Prostate gland (tissue), 2 donors: ENCODE measurements at places on chromosomes 16 and 17.

GRCh38 chr17:82098939-82099763 is 1.1 kb upstream of the FASN start:
- H3K36me3 ChIP-seq, result peaks cover 9% of the 10 kb centered on the region
- H3K4me3 ChIP-seq, result peak overlapping the region; percentile 91
- H3K27ac ChIP-seq, result peak overlapping the region; percentile 99
- no peak for DNase-seq
- H3K4me1 ChIP-seq, result peaks cover 43% of the 10 kb centered on the region

DNA sequence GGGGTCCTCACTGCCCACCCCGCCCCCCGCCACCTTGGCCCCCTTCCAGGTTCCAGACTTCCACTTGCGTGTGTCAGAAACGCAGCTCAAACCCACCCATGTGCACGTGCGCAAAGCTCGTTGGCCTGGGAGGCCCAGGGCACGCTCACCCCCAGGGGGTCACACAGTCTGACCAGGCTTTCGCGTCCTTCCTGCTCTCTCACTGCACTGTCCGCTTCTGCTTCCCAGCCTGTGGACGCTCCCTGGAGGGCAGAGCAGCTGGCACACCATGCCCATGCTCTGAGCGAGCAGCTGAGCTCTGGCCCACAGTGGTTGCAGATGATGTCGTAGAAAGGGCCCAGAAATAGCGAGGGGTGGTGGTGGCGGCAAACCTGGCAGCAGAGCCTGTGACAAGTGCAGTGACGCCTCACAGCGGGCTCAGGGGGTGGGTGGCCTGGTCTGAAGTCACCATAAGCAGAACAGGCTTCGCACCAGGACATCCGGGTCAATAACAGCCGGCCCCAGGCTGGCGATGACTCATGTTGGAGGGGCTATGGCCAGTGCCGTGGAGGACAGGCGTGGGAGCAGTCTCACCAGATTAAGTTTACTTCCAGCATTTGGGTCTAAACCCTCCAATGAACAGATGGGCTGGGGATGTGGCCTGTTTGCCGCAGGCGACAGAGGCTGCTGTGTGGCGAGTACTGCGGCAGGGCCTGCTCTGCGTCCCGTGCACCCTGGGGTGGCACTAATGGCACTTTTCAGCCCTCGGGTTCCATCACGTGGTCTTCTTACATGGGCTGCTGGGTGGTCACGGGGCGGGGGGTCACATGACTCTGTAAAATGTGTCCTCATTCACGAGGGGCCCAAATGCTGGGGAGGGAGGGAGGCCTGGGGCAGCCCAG is 49.0 kb downstream of the NT5M start:
- no peak overlapping the region for H3K4me3 ChIP-seq
- no peak for DNase-seq
- H3K27me3 ChIP-seq, result no peaks in the 10 kb centered on the region
- no peaks in the 10 kb centered on the region for H3K4me1 ChIP-seq
- H3K27ac ChIP-seq, result no peak overlapping the region

- H3K4me3 ChIP-seq, result no peak overlapping the region
- peaks cover 3% of the 10 kb centered on the region for H3K4me1 ChIP-seq
- no peaks in the 10 kb centered on the region for H3K27me3 ChIP-seq
- DNase-seq, result no peak
These were observed 4.6 kb downstream of the RPH3AL start for GRCh38 chr17:348012-348411.

DNA sequence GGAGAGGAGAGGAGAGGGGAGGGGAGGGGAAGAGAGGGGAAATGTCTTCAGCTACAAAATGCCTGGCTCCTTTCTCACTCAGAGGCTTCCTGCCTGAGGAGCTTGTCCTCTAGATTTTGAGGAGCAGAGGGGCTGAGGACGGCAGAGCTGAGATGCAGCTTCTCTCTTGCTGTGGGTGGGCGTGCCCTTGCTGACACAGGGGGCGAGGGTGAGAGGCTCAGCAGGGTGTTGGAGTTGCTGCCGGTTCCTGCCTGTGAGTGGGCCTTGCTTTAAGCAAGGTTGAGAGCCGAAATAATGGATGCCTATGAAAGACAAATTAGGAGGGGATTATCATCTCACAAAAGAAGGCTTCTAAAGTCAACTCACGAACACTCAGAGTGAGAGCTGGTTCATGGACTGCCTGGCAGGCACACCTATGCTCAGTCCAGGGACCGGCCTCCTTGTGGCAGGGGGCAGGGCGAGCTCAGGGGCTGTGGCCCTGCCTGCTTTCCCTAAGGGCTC is 215.6 kb downstream of the MSI2 start:
- no peak overlapping the region for H3K4me3 ChIP-seq
- no peaks in the 10 kb centered on the region for H3K36me3 ChIP-seq
- H3K4me1 ChIP-seq, result no peaks in the 10 kb centered on the region
- no peak overlapping the region for H3K27ac ChIP-seq

DNA sequence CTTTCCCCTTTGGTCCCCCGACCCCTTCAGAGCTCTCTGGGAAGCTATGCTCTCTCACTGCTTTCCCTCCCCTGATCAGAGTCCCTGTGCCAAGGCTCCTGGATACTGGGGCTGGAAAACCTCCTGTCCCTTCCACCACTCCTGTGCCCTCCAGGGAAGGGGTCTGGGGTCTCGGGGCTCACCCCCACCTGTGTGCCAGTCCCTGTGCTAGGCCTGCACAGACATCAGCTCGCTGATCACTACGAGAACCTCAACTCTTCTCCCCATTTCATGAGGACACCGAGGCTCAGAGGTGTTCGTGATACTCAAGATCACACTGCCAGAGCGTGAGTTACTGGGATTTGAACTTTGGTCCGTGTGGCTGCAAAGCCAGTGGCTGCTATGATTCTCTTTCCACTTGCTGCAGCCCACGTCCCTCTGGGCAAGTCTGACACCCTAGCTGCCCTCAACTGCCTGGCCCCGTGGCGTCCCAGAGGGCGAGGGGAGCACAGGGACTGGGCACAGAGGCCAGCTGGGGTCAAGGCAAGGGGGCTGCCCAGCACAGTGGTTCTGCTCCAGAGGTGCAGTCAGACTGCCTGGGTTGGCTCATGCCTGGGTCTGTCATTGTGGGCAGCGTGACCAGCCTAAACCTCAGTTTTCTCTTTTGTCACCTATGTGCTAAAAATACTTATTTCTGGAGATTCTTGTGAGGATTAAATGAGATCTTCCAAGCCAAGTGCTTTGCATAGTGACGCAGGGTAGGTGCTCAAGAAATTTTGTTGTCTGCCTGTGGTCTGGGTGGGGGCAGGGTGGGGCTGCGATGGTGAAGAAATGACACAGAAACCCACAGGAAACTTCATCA is 43.8 kb upstream of the TOB1 start:
- H3K27me3 ChIP-seq, result no peaks in the 10 kb centered on the region
- DNase-seq, result no peak
- no peak overlapping the region for H3K4me3 ChIP-seq
- H3K36me3 ChIP-seq, result no peaks in the 10 kb centered on the region
- peak overlapping the region; percentile 89 for H3K27ac ChIP-seq
- H3K4me1 ChIP-seq, result peaks cover 20% of the 10 kb centered on the region

DNA sequence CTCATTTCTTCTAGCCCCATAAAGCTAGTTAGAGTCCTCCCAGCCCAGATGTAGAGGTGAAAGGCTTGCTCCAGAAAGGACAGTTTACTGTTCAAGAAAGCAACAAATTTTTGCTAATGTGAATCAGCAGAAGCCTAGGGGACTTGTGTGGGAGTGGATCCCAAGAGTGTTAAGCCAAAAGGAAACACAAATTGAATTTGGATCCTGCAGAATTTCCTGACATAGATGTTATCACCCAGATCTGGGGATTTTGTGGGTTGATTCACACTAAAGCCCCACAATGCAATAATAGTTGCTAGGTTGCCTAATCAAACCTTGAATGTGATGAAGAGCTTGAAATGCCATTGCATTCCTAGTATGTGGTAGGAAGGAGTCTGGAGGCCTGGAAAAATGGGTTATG is 135.2 kb upstream of the HS3ST3A1 start:
- no peaks in the 10 kb centered on the region for H3K27me3 ChIP-seq
- H3K36me3 ChIP-seq, result no peaks in the 10 kb centered on the region

GRCh38 chr16:62276637-62277036 is 240.4 kb upstream of the CDH8 start:
- H3K27ac ChIP-seq, result no peak overlapping the region
- H3K27me3 ChIP-seq, result no peaks in the 10 kb centered on the region
- H3K4me3 ChIP-seq, result no peak overlapping the region
- H3K4me1 ChIP-seq, result no peaks in the 10 kb centered on the region
- no peak for DNase-seq
- H3K36me3 ChIP-seq, result no peaks in the 10 kb centered on the region

GRCh38 chr16:64469906-64470702 is 651.8 kb downstream of the CDH11 start:
- H3K27ac ChIP-seq, result no peak overlapping the region
- H3K4me3 ChIP-seq, result no peak overlapping the region
- no peak for DNase-seq
- H3K27me3 ChIP-seq, result no peaks in the 10 kb centered on the region

DNA sequence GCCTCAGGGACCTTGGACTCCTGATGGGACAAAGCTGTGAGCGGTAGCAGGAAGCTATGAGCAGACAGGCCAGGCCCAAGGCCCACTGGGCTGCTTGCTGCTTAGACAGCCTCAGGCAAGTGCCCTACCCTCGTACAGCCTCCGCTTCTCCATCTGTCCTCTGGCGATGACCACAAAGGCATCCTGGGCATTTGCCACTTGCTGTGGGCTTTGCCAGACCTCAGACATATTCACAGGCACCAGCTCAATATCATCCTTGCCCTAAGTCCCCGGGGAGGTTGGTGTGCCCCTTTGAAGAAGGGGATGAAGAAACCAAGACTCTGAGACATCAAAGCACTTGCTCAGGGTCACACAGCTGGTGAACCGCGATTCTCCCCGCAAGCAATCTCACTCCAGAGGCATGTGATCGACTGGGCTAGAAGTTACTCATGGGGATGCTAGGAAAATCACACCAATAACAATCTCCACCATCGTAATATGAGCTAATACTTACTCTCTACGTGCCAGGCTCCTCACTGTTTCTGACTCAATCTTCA is 21.7 kb downstream of the PPL start:
- DNase-seq, result no peak
- H3K27me3 ChIP-seq, result no peaks in the 10 kb centered on the region
- no peak overlapping the region for H3K27ac ChIP-seq
- no peaks in the 10 kb centered on the region for H3K36me3 ChIP-seq
- no peak overlapping the region for H3K4me3 ChIP-seq
- H3K4me1 ChIP-seq, result no peaks in the 10 kb centered on the region

- no peak overlapping the region for H3K4me3 ChIP-seq
- H3K27ac ChIP-seq, result no peak overlapping the region
- no peaks in the 10 kb centered on the region for H3K4me1 ChIP-seq
- no peak for DNase-seq
- H3K36me3 ChIP-seq, result no peaks in the 10 kb centered on the region
- no peaks in the 10 kb centered on the region for H3K27me3 ChIP-seq
These were observed 63.0 kb upstream of the CBX4 start for GRCh38 chr17:79902146-79902791.

- H3K36me3 ChIP-seq, result peaks cover 9% of the 10 kb centered on the region
- H3K27me3 ChIP-seq, result no peaks in the 10 kb centered on the region
- H3K4me3 ChIP-seq, result no peak overlapping the region
- DNase-seq, result no peak
- peak overlapping the region; percentile 22 for H3K27ac ChIP-seq
- H3K4me1 ChIP-seq, result peaks cover 5% of the 10 kb centered on the region
These were observed 5.3 kb downstream of the NKIRAS2 start for GRCh38 chr17:42025191-42025579.

- no peaks in the 10 kb centered on the region for H3K27me3 ChIP-seq
- DNase-seq, result no peak
- H3K4me1 ChIP-seq, result no peaks in the 10 kb centered on the region
- H3K27ac ChIP-seq, result no peak overlapping the region
- no peaks in the 10 kb centered on the region for H3K36me3 ChIP-seq
- H3K4me3 ChIP-seq, result no peak overlapping the region
These were observed 15.5 kb downstream of the LLGL2 start for GRCh38 chr17:75540923-75541503.

GRCh38 chr16:27844826-27845225 is 218.7 kb downstream of the GSG1L start:
- no peak overlapping the region for H3K27ac ChIP-seq
- no peak overlapping the region for H3K4me3 ChIP-seq
- H3K27me3 ChIP-seq, result no peaks in the 10 kb centered on the region
- no peaks in the 10 kb centered on the region for H3K36me3 ChIP-seq
- DNase-seq, result no peak

DNA sequence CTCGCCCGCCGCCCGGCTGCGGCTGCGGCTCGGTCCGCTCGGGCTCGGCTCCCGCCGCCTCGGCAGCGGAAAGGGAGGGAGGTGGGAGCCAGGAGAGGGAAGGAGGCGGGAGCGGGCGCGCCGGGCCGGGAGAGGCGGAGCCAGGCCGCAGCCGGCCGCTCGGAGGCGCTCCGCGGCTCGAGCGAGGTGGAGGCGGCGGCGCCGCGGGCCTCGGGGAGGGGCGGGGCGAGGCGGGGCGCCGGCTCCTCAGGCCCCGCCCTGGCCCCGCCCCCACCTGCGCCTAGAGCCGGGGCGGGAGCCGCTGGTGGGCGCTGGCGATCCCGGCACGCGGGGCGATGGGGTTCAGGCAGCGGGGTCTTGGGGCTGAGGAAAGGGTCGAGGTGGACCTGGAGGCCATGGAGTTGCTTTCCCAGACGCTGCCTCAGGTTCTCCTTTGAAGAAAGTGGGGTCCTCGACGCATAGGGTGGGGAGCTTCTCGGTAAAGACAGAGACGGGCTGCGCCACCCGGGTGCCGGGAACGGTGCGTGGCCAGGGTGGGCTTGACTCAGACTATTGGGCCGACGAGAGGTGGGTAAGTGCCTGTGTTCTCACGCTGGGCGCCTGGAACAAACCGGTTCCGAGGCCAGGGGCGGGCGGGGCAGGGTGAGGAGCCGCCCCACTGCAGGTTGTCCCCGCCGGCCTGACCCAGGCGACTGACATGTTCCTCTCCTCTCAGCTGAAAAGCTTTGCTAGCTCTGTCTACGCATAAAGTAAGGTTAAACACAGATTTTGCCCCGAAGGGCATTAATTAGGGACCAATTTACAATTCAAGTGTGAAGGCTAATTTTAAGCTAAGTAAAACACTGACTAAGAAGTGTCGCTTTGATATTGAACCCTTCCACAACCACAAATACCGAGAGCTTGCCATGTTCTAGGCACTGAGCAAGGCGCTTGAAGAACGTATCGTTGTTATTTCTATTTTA is at the start of gene CMTM4:
TSS of gene CMTM4 (minus strand) at position 75 of the 962 bp plus-strand sequence. CDS start 218 bp downstream, outside the sequence.
- H3K4me3 ChIP-seq, result peak within 1 kb of the TSS; percentile 76
- peak; percentile 86 for DNase-seq
- H3K36me3 ChIP-seq, result no peaks in the 10 kb centered on the region
- H3K4me1 ChIP-seq, result no peaks in the 10 kb centered on the region

- DNase-seq, result no peak
- no peaks in the 10 kb centered on the region for H3K4me1 ChIP-seq
- H3K27ac ChIP-seq, result no peak overlapping the region
- H3K4me3 ChIP-seq, result no peak overlapping the region
These were observed 16.2 kb upstream of the CD300E start for GRCh38 chr17:74639704-74640151.
